T47D (cell line): ENCODE measurements at places on chromosomes 7 and 10.

DNA sequence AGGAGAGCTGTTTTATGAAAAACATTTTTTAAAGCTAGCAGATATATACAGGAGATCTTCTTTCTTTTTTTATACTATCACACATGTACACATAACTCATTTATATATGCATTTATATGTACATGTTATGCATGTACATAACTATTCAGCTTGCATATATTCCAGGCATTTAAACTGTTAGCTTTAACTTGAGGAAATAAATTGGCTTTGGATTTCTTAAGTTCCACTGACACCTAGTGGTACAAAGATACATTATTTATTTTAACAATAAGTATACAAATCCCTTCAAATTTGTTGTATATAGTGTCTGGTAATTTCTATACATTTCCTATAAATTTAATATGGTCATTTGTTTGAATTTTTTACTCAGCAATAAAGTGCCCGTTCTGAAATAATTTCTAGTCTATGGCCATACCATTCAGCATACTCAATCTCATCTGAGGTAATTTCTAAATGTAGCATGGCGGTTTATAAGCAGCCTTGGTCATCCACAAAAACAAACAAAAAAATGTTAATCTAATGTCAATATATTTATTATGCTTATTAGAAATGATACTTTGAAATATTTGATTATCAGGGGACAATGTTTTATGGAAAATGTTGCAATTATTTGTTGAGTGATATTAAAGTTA, 11.6 kb downstream of the ZDHHC6 start:
- peak; percentile 11 for DNase-seq

DNA sequence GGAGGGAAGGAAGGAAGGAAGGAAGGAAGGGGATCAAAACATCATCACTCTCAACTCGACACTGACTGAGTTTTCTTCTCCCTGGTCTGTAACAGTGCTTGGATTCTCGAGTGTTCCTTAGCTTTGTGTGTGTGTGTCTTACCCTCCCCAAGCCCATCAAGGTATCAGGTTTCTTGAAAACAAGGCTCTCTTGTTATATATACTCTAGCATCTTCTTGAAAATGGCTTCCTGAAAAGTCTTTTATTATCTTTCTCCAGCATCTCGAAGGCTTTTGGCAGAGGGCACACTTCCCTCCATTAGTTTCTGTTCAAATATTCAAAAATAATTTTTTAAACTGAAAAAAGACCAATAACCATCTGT, 13.4 kb downstream of the SERPINE1 start:
- no peak for DNase-seq

GRCh38 chr7:99024066-99024465, 119.8 kb downstream of the SMURF1 start:
- no peak for DNase-seq

DNA sequence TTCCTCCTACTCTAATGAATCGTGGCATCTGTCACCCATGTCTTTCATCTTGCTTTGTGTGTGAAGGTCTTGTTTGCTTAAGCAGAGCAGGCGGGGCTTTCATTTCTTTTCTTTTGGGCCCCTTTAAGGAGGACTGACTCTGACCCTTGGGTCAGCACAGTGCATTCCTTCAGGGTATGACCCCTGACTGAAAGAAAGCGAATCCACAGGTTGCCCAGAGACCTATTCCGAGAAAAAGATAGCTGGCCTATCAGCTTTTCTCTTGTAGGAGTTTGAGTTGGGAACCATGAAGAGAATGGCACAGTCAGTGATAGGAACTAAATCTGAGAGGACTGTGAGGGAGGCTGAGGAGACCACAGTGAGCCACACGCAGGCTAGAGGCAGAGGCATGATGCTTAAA, 193.2 kb upstream of the CDCA7L start:
- no peak for DNase-seq

DNA sequence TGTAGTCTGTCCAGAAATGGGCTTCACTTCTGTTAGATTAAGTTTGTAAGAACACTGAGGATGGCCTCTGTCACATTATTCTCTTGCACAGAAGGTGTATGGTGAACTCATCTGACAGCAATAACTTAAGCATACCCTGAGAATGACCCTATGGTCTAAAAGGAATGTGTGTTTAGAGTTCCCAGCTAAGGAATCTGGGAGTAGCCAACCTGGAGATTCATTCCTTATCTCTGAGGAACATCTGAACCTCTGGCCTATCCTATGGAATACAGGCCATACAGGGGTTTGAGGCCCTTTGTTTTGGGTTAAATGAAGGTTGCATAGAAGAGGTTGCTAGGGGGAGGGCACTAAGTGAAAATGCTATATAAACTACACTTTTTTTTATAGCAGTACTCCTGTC, 41.4 kb downstream of the LAMB4 start:
- no peak for DNase-seq
